ENCODE measurements at places on chromosomes 13 and 19. TPM values are rescaled to one million over a fixed set of nuclear protein-coding genes. Genes with fewer than 3 reads are reported as not detected.

NOVA2 gene
- not detected for total RNA-seq

PGLYRP2 gene
- total RNA-seq = 0.70 TPM

DLEU7 gene
- total RNA-seq = not detected

ZNF681 gene
- 9.7 TPM for total RNA-seq

LILRB3 gene
- not detected for total RNA-seq

KCTD4 gene
- not detected for total RNA-seq

DNA sequence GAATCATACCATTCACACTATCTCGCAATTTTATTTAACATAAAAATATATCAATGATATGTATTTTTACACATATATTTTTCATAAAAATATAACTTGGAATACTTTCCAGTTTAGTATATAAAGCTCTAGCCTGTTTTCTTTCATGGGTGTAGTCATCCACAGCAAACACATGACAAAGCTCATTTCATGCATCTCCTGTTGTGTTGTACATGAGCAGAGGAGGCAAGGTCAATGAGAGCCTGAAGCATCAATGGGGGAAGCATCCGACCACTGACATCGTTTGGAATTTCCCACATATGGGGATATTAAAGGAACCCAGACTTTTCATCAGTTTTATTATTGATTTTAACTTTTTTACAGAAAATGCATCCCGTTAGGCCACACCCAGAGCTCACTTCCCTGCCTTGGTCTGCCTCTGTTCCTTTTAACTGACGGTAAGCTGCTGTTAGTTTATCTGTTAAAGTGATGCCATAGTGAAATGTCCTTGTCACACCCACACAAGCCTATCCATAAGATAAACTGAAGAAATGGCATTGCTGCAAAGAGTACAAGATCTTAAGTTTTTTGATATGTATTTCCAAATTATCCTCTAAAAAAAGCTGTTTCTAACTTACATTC lies 44.0 kb downstream of the MIPEP start:
- H3K4me3 ChIP-seq = no peak overlapping the region
- no peak overlapping the region for H3K27ac ChIP-seq
- no peaks in the 10 kb centered on the region for H3K27me3 ChIP-seq
- DNase-seq = no peak
- peaks cover 34% of the 10 kb centered on the region for H3K36me3 ChIP-seq

GRCh38 chr13:28282451-28282850 lies 144.1 kb downstream of the PAN3 start:
- DNase-seq = no peak
- H3K4me3 ChIP-seq = no peak overlapping the region
- no peak overlapping the region for H3K27ac ChIP-seq
- peaks cover 91% of the 10 kb centered on the region for H3K36me3 ChIP-seq

- no peak for DNase-seq
- no peak overlapping the region for H3K4me3 ChIP-seq
- H3K36me3 ChIP-seq = no peaks in the 10 kb centered on the region
- H3K27ac ChIP-seq = no peak overlapping the region
These were observed 90.1 kb upstream of the C1QTNF9B start for GRCh38 chr13:23987331-23987894.

DNA sequence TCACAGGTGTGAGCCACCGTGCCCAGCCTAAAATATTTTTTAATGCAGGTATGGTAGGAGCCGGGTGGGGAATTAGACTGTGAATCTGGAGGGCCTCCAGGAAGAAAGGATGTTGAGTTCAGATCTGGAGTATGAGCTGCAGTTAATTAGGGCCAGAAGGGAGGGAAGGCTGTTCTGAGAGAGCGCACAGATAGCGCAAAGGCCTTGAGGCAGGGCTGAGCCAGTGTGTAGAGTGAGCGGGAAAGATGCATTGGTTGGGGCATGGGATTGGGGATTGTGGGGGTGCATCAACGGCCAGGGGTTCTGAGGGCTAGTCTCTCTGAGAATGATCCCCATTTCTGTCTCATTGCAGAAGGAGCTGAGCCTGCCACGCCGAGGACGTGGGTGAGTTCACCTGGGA lies 9.7 kb downstream of the MAST3 start:
- no peak overlapping the region for H3K4me3 ChIP-seq
- no peak for DNase-seq
- no peaks in the 10 kb centered on the region for H3K36me3 ChIP-seq
- H3K27ac ChIP-seq = peak overlapping the region; percentile 19

DNA sequence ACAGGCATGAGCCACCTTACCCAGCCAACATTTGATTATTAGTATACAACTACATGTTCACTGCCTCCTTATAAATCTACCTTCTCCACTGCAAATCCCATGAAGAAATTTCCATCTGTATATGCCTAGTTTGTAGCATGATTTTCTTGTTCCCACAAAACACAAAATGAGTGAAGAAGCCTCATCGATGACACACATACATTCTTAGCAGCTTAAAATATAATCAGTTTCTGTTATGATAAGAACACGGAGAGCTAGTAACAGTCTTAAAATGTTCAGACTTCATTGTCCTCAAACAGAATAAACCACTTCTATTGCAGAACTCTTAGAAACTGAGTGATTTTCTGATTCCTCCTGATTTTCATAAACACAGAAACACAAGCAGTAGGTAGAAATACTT lies 740.5 kb downstream of the PCDH9 start:
- H3K36me3 ChIP-seq = no peaks in the 10 kb centered on the region
- H3K27me3 ChIP-seq = no peaks in the 10 kb centered on the region
- no peaks in the 10 kb centered on the region for H3K4me1 ChIP-seq

GRCh38 chr13:23427342-23427843 lies 6.1 kb downstream of the SACS start:
- no peak for DNase-seq
- no peaks in the 10 kb centered on the region for H3K4me1 ChIP-seq
- no peaks in the 10 kb centered on the region for H3K36me3 ChIP-seq
- H3K27ac ChIP-seq = no peak overlapping the region
- peaks cover 10% of the 10 kb centered on the region for H3K27me3 ChIP-seq
- no peak overlapping the region for H3K4me3 ChIP-seq

DNA sequence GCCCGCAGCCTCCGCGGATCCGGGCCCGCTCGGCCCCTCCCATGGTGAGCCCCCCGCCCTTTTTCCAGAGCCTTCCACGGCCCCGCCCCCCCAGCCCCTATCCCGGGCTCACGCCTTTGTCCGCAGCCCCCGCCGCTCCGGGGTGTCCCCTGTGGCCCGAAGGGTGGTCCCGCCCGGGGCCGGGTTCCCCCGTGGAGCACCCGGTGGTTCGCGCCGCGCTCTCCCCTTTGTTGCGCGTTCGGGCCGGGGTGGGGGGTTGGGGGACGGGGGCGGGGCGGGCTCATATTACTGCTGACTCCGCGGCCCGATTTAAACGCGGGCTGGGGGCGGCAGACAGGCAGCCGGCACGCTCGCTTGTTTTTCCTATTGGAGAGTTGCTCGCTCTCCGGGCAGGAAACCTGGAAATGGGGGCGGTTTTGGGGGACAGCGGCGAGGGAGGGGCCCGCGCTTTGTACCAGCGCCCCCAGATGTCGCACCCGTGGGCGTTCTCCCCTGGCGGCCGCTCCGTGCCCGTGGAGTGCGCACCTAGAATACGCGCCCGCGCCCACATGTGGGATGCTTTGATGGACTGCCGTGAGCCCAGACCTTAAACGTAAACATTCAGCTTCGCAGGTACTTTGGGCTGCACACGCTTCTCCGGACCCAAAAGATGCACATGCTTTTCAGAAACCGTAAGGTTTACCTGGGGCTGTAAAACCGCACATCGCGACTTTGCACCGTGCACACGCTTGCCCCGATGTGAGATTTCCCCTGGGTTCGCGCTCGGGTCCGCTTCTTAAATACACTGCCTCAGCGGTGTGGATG lies 699 bp downstream of the PTOV1 start:
- DNase-seq = peak; percentile 27
- H3K4me1 ChIP-seq = peaks cover 44% of the 10 kb centered on the region
- H3K36me3 ChIP-seq = no peaks in the 10 kb centered on the region
- H3K27ac ChIP-seq = peak overlapping the region; percentile 82
- no peaks in the 10 kb centered on the region for H3K27me3 ChIP-seq
- H3K4me3 ChIP-seq = peak overlapping the region; percentile 88

GRCh38 chr13:67069117-67069767 lies 160.9 kb downstream of the PCDH9 start:
- H3K27me3 ChIP-seq = no peaks in the 10 kb centered on the region
- H3K27ac ChIP-seq = no peak overlapping the region
- no peak for DNase-seq
- H3K4me3 ChIP-seq = no peak overlapping the region
- no peaks in the 10 kb centered on the region for H3K36me3 ChIP-seq

DNA sequence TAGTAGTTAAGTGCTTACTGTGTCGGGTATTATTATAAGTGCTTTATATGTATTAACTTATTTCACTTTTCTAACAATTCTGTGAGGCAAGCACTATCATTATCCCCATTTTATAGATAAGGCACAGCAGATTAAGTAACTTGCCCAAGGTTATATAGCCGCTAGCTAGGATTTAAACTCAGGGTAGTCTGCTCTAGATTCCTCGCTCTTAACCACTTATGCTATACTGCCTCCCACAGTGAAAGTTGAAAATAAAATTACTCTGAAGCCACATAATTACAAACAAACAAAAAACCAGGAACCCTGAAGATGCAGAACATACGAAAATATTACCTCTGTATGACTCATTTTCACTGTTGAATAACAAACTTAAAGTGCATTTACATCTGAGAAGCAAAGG lies 3.9 kb downstream of the TEX30 start:
- no peak overlapping the region for H3K4me3 ChIP-seq
- H3K36me3 ChIP-seq = peaks cover 5% of the 10 kb centered on the region
- peaks cover 9% of the 10 kb centered on the region for H3K4me1 ChIP-seq
- DNase-seq = no peak
- H3K27me3 ChIP-seq = no peaks in the 10 kb centered on the region
- H3K27ac ChIP-seq = no peak overlapping the region

DNA sequence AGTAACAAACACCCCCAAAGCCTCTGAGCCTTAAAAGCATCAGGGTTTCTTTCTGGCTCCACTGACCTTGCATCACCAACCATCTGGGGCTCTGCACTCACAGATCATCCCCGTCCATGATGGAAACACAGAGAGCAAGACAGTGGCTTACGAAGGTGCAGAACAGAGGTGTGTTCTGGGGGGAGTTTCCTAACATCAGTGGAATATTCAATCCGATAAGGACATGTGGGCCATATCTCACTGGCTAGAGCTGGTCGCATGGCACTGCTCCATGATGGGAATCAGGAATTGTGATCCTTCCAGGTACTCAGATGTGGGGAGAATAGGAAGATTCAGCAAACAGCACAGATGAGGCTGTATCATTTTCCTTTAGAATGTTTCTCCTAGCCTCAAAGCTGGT lies 457.2 kb downstream of the IRS2 start:
- peaks cover 1% of the 10 kb centered on the region for H3K27me3 ChIP-seq
- H3K27ac ChIP-seq = no peak overlapping the region
- H3K4me1 ChIP-seq = no peaks in the 10 kb centered on the region
- no peaks in the 10 kb centered on the region for H3K36me3 ChIP-seq
- DNase-seq = no peak

- peak overlapping the region; percentile 46 for H3K27ac ChIP-seq
- H3K4me3 ChIP-seq = no peak overlapping the region
- no peaks in the 10 kb centered on the region for H3K36me3 ChIP-seq
These were observed 24.5 kb downstream of the CFAP97D2 start for GRCh38 chr13:114203536-114203935.

GRCh38 chr19:29278716-29279115 lies 65.8 kb upstream of the UQCRFS1 start:
- peaks cover 6% of the 10 kb centered on the region for H3K27me3 ChIP-seq
- peaks cover 14% of the 10 kb centered on the region for H3K4me1 ChIP-seq
- no peak overlapping the region for H3K4me3 ChIP-seq
- H3K36me3 ChIP-seq = peaks cover 3% of the 10 kb centered on the region
- DNase-seq = no peak

DNA sequence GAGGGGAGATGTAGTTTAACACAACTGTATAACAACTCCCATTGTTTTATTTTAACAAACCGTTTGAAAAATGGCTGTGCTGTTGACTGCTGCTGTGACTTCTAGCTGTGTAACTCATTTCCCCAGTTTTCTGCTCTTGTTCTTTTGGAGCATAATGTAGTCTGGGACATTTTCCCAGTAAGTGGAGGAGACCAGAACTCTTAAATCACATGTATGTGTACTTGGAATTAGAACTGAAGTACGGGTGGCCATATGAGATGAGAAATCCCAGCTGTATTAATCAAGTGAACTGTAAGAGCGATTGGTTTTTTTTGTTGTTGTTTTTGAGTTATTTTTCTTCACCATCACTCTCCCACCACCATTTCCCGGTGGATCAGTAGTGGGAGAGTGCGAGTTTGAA lies 49.4 kb upstream of the RNF113B start:
- no peaks in the 10 kb centered on the region for H3K4me1 ChIP-seq
- H3K27me3 ChIP-seq = no peaks in the 10 kb centered on the region
- DNase-seq = no peak
- no peak overlapping the region for H3K27ac ChIP-seq

DNA sequence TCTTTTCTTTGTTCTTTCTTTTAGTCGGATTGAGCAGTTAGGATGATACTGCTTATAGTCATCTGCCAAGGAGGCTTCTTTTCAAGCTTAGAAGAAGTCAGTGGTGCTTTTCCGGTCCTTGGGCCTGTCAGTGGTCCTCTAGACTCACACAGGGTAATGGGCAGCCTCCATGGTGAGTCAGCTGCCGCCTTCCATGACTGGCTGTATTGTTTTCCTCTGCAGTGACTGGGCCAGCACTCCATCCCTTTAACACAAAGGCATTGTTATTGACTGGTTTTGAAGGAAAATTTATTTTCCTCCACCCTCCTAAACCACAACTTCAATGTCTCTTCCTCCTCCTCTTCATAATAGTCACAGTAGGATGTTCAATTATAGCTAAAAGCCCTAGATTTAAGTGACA lies 47.1 kb upstream of the CNMD start:
- no peak overlapping the region for H3K4me3 ChIP-seq
- peaks cover 5% of the 10 kb centered on the region for H3K27me3 ChIP-seq
- no peak overlapping the region for H3K27ac ChIP-seq
- no peaks in the 10 kb centered on the region for H3K4me1 ChIP-seq
- H3K36me3 ChIP-seq = no peaks in the 10 kb centered on the region

GRCh38 chr19:33745297-33745696 lies 51.4 kb upstream of the KCTD15 start:
- H3K36me3 ChIP-seq = no peaks in the 10 kb centered on the region
- no peaks in the 10 kb centered on the region for H3K4me1 ChIP-seq
- no peak overlapping the region for H3K4me3 ChIP-seq
- H3K27me3 ChIP-seq = peaks cover 18% of the 10 kb centered on the region
- no peak for DNase-seq

GRCh38 chr13:111952814-111953213 lies 114.1 kb upstream of the SOX1 start:
- DNase-seq = no peak
- peaks cover 15% of the 10 kb centered on the region for H3K27me3 ChIP-seq
- no peak overlapping the region for H3K4me3 ChIP-seq
- H3K27ac ChIP-seq = no peak overlapping the region
- peaks cover 1% of the 10 kb centered on the region for H3K4me1 ChIP-seq

DNA sequence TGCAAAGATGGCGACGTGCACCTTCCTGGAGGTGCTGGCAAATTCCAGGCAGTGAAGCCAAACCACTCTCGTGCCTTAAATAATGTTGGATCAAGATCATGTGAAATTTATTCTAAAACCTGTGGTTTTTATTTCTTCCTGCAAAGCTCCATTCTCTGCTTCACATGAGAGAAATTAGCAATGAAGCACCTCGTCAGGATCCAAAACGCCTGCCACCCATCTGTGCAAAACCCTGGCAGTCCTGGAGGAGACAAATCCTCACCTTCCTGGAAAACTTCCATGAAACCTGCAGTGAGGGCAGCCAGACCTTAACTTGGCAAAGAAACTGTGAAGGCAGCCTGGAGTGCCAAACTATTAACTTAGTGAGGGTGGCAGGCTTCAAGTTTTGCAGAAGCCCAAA lies 47.6 kb downstream of the CHST8 start:
- H3K27me3 ChIP-seq = peaks cover 43% of the 10 kb centered on the region
- H3K27ac ChIP-seq = no peak overlapping the region
- H3K36me3 ChIP-seq = no peaks in the 10 kb centered on the region
- no peak for DNase-seq

All from naive thymus-derived CD8-positive, alpha-beta T cell (primary cell).